ENCODE measurements at places on chromosomes 4 and X.

DNA sequence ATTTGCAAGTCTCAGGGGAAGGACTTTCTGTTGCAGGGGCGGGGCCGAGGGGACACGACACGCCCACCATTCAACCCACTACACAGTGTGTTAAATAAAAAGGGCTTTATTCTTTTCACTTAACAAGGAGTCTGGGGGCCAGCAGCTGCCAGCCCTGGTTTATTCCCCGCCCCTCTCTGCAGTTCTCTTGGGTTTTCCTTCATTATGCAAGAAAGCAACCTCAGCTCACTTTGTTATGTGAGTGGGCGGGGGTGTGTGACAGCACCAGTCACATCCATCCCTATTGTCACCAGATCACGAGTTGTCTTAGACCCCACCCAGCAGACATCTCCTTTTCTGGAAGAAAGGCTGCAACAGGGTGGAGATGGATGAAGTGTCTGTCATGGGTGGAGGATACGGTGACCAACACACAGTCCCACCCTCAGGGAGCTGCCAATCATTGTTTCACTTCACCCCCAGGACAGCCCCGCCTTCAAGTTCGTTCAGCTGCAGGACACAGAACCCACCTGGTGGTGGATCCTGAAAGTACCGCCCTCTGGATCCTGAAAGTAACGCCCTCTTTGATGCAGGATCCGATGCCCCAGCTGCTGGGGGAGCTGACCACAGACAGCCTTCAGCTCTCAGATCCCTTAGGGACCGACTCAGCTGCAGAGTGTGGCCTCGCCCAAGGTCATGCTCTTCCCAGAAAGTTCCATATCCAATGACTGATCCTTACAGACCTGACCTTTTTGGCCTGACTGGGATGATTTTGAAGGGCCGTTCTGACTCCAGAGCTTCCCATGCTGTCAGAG lies 79.6 kb downstream of the SMIM20 start:
- no peak for DNase-seq

GRCh38 chr4:142977182-142977581 lies 131.1 kb upstream of the INPP4B start:
- no peak for DNase-seq

DNA sequence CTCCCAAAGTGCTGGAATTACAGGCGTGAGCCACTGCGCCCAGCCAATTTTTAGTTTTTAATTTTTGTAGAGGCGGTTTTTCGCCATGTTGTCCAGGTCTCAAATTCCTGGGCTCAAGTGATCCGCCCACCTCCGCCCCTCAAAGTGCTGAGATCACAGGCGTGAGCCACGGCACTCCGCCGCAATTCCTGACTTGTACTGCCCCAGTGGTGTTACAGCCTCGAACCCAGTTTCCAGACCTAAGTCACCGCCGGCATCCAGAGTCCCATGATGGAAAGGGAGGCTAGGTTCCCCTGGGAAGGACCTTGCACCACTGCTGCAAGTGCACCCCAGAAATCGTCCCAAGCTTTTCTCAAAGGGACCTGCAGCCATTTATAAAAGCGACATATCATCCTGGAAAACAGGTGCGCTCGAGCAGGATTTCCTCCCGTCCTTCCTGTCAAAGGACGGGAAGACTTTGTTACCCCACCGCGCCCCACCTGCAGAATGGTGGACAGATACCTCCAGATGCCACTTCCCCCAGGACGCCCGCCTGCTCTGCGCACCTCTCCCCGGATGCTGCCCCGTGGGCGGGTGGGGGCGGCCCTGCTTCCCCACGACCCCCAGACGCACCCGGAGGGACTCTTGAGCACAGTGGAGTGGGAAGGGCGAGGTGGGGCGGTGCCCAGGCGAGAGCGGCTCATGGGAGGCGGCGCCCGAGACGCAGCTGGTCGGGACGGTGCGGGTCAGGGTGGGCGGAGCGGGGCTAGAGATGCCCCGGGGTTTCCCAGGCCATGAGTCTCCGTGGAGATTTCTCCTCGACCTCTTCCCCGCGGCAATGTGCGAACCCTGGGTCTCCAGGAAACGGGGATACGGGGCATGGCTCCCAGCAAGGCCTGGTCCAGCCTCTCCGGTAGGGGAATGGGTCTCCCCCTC lies 947 bp upstream of the RPL10 start:
- peak; percentile 69 for DNase-seq

DNA sequence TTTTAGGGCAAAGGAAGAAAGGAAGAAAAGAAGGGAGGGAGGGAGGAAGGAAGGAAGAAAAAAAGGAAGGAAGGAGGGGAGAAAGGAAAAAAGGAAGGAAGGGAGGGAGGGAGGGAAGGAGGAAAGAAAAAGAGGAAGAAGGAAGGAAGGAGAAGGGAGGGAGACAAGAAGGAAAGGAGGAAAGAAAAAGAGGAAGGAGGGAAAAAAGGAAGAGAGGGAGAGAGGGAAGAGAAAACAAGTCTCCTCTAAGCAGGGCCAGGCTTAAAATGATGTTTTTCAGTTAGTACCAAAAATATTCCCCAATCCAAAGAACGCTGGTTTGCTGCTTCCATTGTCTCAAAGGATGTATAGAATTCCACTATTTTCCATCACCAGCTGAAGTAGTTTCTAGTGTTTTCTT lies 2.0 kb downstream of the TIGD4 start:
- no peak for DNase-seq
